ENCODE measurements at places on chromosomes 7 and 10.
A peak's percentile ranks its signal among the peaks of the same experiment; 100 is the strongest.

GRCh38 chr7:130365088-130365487, 15.2 kb upstream of the CPA1 start:
- DNase-seq: no peak

DNA sequence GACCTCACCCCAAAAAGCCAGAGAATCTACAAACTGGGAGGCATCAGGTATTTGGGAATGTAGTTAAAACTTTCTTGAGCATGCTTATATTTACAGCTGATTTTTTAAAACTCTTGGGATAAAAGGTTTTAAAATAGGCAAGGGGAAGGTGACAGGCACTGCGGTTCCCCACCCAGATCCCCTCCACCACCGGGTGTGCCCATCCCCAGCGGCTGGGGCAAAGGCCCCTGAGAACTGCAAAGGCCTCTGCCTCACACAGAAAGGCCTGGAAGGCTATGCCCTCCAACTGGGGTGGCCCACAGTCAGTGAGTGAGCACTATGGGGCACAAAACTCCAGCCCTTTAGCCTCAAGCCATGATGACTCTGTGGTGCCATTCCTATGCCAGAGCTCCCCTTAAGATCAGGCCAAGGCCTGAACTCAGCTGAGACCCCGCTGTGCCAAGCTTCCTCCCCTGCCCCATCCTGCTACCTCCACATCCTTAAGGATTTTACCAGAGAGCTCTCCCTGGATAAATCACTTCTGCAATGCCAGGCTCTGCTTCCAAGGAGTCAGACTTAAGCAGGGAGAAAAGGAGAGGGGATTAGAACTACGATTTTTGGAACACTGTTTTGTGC, 299.1 kb downstream of the GRID1 start:
- DNase-seq: no peak

- DNase-seq: no peak
Measured at GRCh38 chr7:76225379-76225778, 23.7 kb downstream of the SRRM3 start.

DNA sequence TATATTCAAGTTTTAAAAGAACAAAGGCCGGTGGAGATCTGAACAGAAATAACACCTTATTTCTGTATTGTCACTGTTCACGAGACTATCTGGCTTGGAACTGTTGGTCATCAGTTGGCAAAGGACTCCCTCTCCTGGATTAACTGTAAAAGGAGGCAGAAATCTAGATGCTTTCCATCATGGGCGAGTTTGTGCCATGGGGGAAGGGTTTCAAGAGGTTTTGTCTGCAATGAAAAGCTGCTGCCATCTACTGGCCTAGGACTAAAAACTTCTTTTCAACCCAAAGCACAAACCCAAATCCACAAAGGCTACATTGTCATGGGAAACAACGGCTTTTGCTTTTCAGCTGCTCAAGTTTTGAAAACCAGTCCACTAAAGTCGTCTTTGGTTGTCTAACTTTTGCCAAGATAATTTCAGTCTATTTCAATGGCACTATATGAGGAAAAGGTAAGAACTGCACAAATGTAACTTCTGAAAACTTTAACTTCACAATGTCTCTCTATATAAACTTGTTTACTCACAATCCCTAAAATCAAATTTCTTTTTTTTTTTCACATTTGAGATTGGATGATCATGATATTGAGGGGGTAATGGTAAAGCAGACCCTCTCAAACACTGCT, 196.8 kb downstream of the SKAP2 start:
- peak; percentile 60 for DNase-seq

GRCh38 chr10:12534824-12535223, 185.5 kb downstream of the CAMK1D start:
- no peak for DNase-seq

DNA sequence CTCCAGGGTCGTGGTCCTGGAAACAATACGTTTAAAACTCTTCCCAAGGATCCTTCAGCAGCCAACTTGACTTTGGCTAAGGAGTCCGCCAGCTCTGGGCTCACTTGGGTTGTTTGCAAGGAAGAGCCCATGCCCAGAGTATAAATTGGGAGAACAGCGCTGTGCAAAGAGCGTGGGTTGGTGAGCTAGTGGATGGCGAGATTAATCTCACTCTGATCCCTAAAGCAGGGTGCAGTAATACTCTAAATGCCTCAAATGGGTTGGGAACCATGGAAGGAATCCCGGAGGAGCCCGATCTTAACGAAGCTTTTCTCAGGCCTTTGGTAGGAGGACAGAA, 495 bp upstream of the SDHAF3 start:
- DNase-seq: no peak

DNA sequence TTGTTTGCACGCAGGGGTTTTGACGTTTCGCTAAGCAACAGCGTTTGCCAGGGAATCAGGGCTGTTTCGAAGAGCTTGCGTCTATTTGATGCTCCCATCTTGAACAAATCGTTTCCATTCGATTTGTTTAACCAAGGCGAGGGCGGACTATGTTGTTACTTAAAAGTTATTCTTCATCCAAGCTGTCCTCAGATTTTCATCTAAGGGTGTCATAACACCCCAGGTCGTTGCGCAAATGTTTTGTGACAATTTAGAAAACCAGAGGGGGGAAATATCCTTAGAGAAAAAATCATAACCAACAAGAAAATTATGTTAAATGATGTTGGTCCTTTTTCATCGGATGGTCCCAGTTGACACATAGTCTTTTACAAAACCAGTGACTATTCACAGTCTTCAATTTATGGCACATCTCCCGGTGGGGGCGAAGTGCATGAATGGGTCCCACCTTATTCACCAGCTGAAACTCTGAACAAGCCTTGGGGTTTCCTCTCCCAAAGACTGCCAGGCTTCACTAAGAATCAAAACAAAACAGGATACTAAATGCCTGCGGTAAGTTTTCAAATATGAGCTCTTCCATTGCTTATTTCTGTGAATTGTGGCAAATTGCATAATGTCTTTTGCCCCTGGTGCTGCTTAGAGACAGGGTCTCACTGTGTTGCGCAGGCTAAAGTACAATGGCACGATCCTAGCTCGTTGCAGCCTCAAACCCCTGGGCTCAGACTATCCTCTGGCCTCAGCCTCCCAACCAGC, 109.9 kb downstream of the REEP3 start:
- DNase-seq: no peak

DNA sequence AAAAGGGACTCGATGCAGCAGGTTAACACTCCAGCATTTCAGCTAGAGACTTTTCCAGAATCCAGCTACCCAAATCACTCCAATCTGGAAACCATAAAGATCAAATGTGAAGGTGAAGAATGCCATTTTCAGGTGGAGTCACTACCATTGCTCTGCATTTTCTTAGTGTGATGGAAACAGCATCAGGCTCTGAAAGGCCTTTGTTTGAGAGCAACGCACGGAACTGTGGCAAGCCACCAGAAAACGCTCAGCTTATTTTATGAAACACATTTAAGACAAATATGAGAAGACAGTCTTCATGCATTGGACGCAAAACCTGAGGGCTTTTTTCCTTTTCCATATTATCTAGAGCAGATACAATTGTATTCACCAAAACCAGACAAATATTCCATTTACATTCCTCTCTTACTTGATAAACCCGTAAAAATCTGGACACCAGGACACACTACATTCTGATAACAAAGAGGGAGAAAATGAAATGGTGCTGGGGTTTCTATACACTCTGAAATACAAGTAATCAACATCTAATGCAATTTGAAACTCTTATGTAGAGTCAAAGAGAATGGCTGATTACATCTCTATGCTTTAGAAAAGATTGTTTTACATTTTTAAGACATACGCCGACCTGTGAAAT, 99.1 kb downstream of the NRP1 start:
- DNase-seq: no peak

Measured in NCI-H187 (cell line).